GM13977 (cell line): ENCODE measurements at places on chromosomes 13 and 19.

DNA sequence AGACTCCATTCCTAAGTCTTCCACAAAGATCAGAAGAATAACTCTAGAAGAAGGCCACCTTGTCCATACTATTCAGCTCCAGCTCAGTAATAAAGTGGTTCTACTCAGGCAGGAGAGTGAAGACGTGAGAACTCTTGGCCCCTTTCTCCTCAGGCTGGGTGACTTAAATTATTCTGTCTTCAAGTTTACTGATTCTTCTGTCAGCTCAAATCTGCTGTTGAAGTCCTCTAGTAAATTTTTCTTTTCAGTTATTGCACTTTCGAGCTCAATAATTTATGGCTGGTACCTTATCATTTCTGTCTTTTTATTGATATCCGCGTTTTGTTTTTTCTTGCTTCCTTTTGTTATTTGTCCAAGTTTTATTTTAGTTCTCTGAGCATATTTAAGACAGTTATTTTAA lies 922.3 kb upstream of the PCDH9 start:
- DNase-seq: no peak

- no peak for DNase-seq
Observed at GRCh38 chr13:113548171-113548641, 36.3 kb upstream of the TFDP1 start.

DNA sequence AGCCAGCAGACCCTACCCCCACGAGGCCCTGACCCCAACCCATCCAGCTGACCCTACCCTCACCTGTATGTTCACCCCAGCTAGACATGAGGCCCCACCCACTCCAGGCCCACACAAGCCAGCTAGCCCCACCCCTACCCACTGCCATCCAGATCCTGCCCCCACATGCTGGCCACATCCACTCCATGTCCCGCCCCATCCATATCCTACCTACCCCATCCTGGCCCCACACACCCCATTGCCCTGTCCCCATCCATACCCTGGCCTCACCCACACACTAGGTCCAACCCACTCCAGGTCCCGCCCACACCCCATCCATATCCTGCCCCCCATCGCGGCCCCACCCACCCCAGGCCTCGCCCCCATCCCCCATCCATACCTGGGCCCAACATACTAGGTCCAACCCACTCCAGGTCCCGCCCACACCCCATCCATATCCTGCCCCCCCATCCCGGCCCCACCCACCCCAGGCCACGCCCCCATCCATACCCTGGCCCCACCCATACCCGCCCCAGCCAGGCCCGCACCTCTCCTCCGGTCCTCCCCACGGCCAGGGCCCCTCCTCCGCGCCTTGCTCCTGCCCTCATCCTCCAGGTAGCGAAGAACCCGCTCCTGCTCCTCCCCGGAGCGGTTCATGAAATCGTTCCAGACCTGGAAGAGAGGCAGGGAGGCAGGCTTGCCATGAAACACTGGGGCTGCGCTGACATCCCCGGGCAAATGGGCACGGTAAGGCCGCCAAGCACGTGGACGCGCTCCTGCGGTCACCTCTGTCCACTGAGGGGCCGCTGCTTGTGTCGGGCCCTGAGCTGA lies 7.2 kb downstream of the RNU6-9 start:
- DNase-seq: peak; percentile 60

DNA sequence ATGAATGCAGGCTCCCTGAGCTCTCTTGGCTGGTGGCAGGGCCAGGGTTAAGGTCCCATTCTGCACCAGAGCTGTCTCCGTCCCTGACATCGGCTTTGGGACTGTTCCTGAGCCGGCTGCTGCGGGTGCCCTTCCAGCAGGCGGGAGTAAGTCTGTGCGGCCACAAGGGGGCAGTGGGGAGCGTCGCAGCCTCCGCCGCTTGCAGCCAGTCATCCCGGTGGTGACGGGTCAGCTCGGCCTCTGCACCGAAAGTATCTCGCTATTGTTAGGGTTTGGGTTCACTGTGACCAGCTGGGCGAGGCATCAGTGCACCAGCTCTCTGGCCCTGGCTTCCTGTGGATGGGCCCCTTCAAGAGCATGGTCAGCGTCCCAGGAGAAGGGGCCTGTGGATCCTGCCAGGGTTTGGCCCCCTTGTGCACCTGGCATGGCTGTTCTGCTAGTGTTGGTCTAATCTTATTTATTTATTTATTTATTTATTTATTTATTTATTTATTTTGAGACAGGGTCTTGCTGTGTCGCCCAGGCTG lies 15.1 kb downstream of the NDUFB7 start:
- DNase-seq: peak; percentile 93

DNA sequence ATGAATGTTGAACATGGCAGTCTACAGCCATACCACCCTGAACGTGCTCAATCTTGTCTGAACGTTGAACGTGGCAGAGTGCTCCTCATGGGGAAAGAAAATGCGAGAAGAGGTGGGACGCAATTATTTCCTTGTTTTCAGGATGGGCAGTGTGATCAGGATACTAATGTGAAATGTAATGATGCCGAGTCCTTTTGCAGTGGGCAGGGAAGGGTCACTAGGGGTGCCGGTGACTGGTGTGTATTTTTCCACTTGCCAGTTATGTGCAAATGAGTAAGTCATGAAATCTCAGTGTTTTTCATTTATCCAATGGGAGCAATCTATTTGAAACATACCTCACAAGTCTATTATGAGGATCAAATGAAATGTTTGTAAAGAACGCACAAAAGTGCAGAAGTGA lies 84.8 kb downstream of the LNX2 start:
- no peak for DNase-seq

DNA sequence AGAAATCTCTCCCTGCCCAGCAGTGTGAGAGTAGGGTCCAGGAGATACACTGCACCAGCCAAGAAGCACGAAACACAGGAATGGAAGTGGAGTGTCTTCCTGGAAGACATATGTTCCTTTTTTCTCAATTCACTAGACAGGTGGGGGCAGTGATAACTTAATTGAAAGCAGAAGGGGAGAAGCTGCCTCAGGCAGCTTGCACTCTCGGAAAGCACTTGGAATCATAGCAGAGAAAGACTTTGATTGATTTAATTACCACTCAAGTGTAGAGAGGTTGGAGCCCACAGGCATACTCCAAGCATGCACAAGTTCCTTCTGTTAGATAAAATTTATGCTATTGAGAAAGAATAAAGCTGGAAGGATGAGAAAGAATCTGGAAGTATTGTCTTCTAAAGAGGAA lies 249.4 kb downstream of the SLITRK6 start:
- no peak for DNase-seq

GRCh38 chr19:49167857-49168409 lies 10.3 kb downstream of the TRPM4 start:
- DNase-seq: no peak

- no peak for DNase-seq
Observed at GRCh38 chr19:10214784-10215183, 16.3 kb downstream of the S1PR2 start.

DNA sequence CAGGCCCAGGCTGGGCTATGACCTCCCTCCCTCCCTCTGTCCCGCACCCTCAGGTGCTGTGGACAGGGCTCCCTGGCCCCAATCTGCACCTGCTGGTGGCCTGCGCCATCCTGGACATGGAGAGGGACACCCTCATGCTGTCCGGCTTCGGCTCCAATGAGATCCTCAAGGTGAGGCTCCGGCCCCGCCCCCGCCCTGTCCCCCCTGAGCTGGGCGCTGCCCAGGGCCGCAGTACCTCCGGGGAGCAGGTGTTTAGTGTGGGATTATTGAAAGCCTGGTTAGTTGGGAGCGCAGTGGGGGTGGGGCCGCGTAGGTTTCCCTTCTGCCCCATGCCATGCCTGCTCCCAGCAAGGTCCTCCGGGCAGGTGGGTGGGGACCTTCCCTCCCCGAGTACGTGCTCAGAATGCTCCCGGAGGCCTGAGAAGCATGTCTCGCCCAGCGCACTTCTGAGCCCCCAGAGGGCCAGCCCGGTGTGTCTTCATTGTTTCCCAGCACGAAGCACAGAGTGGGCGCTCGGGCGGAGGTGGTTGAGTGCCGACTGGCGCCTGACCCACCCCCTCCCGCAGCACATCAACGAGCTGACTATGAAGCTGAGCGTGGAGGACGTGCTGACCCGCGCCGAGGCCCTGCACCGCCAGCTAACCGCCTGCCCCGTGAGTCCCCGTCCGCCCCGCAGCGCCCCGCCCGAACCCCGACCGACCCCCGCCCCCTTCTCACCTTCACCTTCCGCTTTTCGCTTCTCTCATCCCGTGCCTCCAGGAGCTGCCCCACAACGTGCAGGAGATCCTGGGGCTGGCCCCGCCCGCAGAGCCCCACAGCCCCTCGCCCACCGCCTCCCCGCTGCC lies 8.8 kb downstream of the IL4I1 start:
- no peak for DNase-seq

DNA sequence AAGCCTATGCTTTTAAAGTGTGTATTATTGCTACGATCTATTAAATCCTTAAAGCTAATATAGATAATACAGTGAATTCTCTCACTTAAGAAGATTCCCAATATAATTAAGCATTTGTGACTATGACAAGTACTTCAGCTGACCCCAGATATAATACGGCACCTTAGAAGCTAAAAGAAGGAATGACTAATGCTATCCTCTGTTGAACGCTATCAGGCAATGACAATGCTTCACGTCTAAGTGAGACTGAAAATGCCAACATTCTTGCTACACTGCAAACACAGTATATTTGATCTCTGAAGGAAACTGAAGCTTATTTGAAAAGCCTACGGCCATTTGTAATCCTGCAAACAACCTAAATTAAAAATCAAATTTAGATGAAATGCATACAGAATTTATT lies 19.7 kb downstream of the VWA8 start:
- DNase-seq: no peak

DNA sequence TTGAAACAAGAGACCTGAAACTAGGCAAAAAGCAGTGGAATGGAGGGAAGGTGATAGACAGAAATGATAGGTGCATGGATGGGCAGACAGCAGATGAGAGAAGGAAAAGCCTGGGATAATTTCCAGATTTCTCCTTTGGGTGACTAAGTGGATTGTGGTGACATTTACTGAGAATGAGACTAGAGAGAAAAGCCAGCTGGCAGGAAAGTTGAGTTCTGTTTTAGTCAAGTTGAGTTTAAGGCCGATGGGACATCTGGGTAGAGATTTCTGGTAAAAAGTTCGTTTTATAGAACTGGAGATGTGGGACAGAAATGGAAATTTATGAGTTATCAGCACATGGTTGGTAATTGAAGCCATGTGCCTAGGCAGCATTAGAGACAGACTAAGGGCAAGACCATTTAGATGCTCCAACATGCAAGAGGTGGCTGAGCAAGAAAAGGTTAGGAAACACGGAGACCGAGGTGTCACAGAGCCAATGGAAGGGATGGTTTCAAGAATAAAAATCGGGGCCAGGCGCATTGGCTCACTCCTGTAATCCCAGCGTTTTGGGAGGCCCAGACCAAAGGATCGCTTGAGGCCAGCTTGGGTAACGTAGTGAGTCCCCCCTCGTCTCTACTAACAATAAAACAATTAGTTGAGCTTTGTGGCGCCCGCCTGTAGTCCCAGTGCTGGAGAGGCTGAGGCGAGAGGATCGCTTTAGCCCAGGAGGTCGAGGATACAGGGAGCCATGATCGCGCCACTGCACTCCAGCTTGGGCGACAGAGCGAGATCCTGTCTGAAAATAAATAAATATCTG lies 9.6 kb upstream of the DGKH start:
- no peak for DNase-seq

DNA sequence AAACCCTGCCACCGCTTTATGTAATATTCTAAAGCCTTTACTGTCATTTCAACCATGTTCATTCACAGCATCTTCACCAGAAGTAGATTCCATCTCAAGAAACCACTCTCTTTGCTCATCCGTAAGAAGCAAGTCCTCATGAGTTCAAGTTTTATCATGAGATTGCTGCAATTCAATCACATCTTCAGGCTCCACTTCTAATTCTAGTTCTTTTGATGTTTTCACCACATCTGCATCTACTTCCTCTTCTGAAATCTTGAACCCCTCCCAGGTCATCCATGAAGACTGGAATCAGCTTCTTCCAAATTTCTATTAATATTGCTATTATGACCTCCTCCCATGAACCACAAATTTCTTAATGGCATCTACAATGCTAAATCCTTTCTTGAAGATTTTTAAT lies 83.9 kb downstream of the FOXO1 start:
- DNase-seq: no peak

DNA sequence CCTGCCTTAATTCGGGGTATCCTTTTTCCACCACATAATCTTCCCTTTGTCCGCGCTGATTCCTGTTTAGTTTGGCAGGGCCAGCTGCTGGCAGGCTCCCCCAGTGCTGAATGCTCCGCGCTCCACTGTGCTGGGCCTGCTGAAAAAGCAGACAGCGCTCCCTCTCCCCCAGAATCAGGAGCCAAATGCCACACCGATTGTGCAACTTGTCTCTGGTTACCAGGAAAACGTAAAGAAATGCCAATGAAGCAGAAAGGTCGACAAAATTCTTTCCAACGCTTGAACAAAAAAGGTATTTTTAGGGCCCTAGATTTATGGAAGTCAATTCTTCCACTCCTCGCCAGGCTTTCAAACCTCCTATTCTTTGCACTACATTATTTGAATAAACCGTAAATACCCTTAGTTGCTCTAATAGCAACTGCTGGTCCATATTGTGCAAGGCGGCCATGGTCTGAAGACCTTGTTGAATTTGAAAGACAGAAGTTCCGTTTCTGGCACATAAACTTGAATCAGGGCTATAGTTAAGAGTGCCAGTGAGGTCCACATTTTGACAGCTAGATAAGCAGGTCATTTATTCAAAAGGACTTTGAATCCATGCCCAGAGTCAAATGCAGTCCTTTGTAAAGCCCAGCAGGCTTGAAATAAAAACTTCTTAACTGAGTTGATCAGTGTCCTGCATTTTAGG lies 206.7 kb upstream of the RFC3 start:
- DNase-seq: no peak

GRCh38 chr19:49767381-49767780 lies 580 bp downstream of the AP2A1 start:
- DNase-seq: no peak

GRCh38 chr13:111177081-111177711 lies 62.1 kb downstream of the ARHGEF7 start:
- no peak for DNase-seq

GRCh38 chr19:41957838-41958366 lies 1.2 kb downstream of the RABAC1 start:
- peak; percentile 90 for DNase-seq

DNA sequence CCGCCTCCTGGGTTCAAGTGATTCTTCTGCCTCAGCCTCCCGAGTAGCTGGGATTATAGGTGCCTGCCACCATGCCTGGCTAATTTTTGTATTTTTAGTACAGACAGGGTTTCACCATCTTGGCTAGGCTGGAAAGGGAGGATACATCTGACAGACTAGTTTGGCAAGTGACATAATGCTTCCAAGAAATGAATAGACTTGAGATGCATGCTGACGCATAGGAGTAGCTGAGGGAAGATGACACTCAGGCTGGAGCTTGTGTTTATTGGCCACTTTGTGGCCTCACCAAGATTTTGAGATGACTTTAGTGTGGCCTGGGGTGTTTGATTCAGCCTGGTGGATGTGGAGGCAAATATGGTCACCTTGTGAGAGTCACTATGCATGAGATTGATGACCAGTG lies 4.0 kb downstream of the ZNF586 start:
- DNase-seq: no peak

DNA sequence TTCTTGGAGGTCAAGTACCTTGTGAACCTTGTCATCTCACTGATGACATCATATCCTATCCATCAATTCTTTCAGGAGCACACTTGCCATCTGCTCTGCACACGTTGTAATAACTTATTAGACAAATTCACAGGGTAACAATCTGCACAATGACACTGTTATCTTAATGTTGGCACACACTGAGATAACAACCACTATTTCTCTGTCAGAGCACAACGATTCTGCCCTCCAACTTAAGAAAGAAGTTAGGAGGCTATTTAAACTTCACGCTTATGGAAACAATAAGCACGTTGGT lies 351.3 kb downstream of the DACH1 start:
- no peak for DNase-seq

GRCh38 chr13:42885325-42885724 lies 103.9 kb downstream of the FAM216B start:
- DNase-seq: no peak
